ENCODE measurements at places on chromosomes 6 and 20.

DNA sequence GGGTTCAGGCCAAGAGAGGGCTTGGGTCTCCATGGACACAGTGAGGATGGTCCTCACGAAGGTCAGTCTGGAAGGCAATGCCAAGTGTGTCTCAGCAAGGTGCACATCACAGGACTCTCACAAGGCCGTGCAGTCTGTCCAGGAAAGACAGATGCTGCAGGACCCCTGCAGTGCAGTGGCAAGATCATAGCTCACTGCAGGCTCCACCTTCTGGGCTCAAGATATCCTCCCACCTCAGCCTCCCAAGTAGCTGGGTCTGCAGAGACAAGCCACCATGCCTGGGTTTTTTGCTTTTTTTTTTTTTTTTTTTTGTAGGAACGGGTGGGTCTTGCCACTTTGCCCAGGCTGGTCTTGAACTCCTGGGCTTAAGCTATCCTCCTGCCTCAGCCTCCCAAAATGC lies 26.4 kb downstream of the ZMYND8 start:
- no peak for DNase-seq

GRCh38 chr6:24858177-24858653 lies 59.5 kb upstream of the ARMH2 start:
- DNase-seq = no peak

- peak; percentile 96 for DNase-seq
Measured at GRCh38 chr6:158060455-158061360, 79.0 kb downstream of the SYNJ2 start.

DNA sequence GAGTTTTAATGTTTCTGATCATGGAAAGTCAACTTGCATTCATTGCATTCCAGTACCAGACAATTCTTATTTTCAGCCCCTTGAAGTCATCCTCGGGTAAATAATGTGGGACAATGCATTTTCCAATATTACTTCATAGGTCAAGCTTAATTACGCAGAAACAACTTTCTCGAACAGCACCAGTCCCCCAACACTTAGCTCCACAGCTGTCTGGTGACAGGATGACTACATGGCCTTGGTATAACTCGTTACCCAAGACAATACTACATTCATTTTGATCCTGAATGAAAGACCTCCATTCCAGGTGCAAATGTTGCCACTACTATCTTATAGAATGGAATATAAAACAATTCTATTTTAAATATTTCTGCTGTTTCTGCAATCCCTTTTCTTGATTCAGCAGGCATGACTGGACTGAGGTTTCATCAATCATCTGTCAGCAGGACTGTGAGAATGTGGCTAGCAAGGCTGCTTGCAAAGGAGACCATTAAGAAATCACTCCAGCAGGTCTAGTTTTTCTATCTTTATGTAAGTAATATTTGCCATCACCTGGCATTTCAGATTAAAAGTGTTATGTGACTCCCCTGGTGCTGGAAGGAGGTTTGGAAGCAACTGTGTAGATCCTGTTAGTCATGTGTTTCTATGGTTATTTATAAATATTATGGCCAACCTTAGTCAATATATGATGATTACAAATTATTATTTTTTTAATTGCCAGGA lies 147.9 kb downstream of the HAO1 start:
- peak; percentile 77 for DNase-seq

DNA sequence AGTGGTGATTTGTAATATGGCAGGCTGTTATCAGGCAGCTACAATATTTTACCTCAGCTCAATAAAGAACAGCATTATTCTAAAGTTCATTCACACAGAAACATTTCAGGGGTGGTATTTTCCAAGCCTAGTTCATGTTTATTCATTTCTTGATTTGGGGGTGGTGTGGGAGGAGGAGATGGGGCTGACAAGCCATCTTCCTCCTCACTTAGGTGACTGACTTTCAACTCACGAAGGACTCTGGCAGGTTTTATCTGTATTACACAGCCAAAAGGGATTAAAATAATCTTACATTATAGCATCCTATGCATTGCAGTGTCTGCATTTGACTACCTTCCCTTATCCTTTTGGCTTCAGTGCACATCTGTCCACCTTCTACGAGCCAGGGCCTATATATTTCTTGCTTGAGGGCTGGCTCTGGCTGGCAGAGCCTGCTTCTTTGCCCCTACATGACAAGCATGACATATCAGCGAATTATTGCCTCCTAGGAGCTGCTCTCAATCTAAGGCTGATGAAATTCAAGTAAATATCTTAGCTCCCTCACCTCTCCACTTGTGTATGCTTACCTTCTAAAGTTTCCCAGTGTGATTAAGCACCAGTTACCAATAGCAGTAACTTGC lies 20.0 kb downstream of the KHDRBS2 start:
- DNase-seq = no peak

DNA sequence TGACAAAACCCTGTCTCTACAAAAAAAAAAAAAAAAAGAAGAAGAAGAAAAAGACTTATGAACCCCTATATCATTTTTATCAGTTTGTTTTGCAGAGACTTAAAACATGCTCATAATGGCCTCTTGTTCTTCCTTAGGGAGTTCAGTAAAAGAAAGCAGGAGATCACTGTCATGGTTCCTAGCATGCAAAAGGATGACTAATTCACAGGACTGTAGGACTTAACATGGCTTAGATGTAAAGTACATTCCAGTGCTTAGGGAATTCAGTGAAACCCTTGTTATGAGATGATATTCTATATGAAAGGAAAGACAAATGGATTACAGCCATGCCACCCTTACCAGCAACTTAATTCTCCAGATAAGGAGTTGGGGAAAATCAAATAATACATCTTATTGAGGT lies 29.5 kb downstream of the EEF1A1 start:
- DNase-seq = no peak

GRCh38 chr6:2141644-2142290 lies 103.6 kb downstream of the GMDS start:
- no peak for DNase-seq

DNA sequence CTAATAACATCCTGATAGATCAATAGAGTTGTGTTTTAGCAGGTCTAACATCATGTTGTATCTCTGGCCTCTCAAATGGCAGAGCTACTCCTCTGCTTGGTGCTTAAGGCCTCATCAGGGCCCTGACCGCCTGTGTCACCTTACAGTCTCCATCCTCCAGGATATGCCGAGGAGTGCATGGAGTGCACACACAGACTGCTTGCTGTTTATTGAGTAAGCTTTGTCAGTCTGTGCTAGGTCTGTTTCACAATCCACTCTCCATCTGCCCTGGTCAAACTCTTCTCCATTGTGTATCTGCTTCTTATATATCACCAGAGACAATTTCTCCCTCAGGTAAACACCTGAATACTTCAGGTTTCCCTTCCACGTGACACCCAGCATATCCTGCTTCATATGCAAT lies 136.1 kb downstream of the SLC24A3 start:
- DNase-seq = no peak

DNA sequence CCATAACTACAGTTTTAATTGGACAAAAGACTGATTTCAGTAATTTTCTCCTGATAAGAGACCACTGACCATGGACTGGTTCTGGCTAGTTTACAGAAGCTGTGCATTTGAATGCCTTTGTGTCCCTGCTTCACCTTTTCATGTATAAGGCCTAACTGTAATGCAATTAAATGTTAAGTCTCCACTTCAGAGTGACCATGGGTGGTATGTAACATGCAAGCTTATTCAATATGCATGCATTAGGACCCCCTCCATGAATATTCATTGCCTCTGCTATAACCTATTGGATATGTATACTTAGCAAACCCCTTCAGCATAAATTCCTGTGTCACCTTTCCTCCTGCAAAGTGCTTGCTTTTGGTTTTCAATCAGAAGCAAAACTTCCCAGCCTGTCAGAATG lies 2.2 kb downstream of the UBD start:
- DNase-seq = no peak

All from astrocyte (in vitro differentiated cells and primary cell).